Activated gamma-delta T cell treated with Interleukin-2 at 50 U/mL for 16 hours (primary cell): ENCODE measurements at places on chromosomes 2 and 18.
A peak's percentile ranks its signal among the peaks of the same experiment; 100 is the strongest.

- no peak for DNase-seq
These were observed 147.7 kb downstream of the CTNNA2 start for GRCh38 chr2:79660557-79660956.

GRCh38 chr2:157180359-157180758, 77.1 kb upstream of the GALNT5 start:
- DNase-seq = no peak

GRCh38 chr2:28736034-28736433, 15.6 kb upstream of the PPP1CB start:
- DNase-seq = no peak

- no peak for DNase-seq
These were observed 96.3 kb downstream of the EVA1A start for GRCh38 chr2:75464348-75464946.

DNA sequence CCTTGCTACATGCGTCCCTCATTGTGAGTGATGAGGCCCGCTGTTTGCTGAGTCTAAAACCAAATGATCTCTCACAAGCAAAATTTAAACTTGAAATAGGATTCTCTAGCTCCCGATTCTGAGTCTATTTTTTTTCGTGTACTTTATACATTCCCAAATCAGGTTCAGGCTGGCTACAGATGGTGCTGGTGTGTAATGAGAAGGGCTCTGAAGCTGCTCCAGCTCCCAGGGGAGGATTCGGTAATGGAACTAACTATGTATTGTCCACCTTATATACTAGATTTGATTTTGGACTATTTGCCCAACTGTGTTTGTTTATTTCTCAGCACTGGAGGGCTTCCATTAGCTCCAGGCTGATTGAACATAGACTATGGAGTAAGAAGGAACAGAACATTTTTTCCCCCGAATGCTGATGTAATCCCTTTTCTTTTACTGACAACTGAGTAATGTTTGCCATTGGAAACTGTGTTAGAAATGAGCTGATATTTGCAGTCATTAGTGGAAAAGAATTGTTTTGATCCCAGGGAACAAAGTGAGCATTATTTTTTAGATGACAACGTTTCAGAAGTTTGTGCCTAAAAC, 274.0 kb upstream of the FIGN start:
- no peak for DNase-seq

DNA sequence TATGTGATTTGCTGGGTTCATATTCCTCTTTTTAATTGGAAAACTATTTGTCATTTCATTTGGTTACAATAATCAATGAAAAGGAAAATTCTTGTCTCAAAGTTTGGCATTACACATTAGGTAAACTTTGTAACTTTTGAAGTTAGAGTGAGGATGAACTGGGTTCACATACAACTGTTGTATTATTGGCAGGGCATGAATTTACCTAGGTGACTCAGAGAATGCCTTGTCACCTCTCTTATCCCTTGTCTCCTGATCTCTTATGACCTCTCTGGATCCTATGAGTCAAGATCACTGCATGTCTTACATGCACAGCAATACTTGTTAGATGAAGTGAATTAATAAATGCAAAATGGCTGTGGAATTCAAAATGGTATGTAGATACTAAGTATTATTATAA, 563.4 kb upstream of the GCFC2 start:
- DNase-seq = no peak

GRCh38 chr2:38720613-38721241, 30.4 kb downstream of the SRSF7 start:
- DNase-seq = no peak

GRCh38 chr2:9753665-9754531, 89.4 kb upstream of the TAF1B start:
- peak; percentile 41 for DNase-seq

DNA sequence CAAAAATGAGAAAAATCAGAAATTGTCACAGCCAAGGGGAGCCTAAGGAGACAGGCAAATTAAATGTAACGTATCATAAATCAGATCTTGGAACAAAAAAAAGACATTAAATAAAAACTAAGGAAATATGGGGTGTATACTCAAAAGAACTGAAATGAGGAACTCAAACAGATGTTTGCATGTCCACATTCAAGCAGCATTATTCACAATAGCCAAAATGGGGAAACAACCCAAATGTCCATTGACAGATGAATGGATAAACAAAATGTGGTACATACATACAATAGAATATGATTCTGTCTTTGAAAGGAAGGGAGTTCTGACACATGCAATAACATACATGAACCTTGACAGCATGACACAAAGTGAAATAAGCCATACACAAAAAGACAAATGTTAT, 155.8 kb upstream of the KLF7 start:
- DNase-seq = no peak

- no peak for DNase-seq
These were observed 68.8 kb downstream of the MEP1B start for GRCh38 chr18:32258558-32259204.

GRCh38 chr2:69212238-69213028, 174.6 kb downstream of the GFPT1 start:
- DNase-seq = no peak

- no peak for DNase-seq
These were observed 3.7 kb downstream of the SEMA4C start for GRCh38 chr2:96866149-96866548.

- DNase-seq = no peak
These were observed 84.2 kb downstream of the SLC4A10 start for GRCh38 chr2:161708350-161708975.

- no peak for DNase-seq
These were observed 34.1 kb downstream of the NHEJ1 start for GRCh38 chr2:219126555-219126954.

DNA sequence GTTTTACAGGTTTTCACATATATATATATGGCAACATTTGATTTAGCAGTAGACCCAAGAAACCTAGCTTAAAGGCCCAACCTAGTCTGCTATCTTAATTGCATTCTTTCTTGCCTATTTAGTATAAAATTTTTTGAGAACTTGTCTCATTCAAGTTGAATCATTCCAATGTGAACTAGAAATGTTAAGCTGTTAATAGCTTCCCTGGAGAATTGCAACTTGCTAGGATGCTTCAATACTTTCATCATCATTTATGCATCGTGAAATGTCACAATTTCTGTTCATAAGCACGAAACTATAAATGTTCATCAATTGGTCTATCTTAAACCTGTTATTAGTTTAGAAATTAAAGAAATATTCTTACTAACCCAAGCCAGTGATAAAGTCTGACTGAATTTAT, 217.6 kb downstream of the BABAM2 start:
- no peak for DNase-seq

GRCh38 chr2:209368914-209369313, 54.9 kb upstream of the MAP2 start:
- no peak for DNase-seq

GRCh38 chr2:1504311-1504750, 91.1 kb downstream of the TPO start:
- no peak for DNase-seq

DNA sequence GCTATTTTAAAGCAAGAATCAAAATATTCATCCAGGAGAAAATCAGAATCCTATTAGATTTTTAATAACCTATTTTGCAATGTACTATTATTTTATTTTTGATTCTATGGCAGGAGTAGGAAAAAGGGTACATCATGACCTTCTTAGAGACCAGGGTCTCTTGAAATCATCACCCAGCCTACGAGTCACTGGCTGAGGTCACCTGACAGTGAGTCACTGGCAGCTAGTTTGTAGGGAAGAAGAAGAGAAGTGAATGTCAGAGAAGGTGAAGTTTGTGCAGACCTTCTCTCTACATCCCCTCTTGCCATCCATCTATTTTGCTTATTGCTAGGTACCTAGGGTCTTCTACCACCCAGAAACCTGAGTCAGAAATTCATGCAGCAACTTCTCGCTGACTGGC, 144.2 kb downstream of the ALK start:
- DNase-seq = no peak

DNA sequence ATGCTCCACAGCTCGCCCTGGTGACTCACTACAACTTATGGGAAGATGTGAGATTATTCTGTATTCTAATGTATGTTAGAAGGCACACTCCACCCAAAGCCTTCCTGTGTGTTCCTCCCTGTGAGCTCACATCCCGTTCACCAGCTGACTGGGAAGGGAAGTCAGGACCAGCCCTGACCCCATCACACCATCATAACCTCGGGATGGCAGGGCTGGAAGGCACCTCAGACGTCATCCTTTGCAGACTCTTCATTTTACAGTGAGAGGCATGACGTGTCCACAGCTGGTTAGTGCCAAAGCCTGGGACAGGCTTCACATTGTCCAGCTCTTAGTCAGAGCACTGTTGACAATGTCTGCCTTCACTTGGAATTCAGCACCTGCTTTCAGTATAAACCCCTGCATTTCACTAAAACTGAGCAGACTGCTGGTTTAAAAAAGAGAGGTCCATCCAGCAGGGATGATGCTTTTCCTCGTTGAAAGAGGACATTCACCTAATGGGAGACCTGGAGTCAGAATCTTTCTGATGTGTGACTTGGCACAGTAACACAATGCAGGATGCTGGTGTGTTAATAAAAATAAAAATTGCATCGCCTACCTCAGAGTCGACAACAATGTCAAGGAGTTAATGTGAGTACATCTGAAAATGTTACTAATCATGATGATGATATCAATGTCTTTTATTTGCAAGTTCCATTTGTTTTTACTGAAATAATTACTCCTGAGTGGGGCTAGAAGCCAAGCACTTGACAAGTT, 418.0 kb upstream of the TNP1 start:
- DNase-seq = no peak

- no peak for DNase-seq
These were observed 54.9 kb upstream of the TSPYL6 start for GRCh38 chr2:54310961-54311360.
